Muscle of back (tissue), 13 donors: ENCODE measurements at places on chromosomes 5 and 9. TPM values are rescaled to one million over a fixed set of nuclear protein-coding genes. Genes with fewer than 3 reads are reported as not detected.

Gene FCN1
- 3.6 TPM for polyA plus RNA-seq

Gene WDR38
- polyA plus RNA-seq = not detected

Gene TMEFF1
- 0.92 TPM for polyA plus RNA-seq

Gene CKMT2
- 93.1 TPM for polyA plus RNA-seq

Gene ENC1
- 28.5 TPM for polyA plus RNA-seq

Gene CLTA
- polyA plus RNA-seq = 120 TPM

Gene PSD2
- 0.16 TPM for polyA plus RNA-seq

Gene CCDC152
- polyA plus RNA-seq = 4.6 TPM

Gene FIBCD1
- polyA plus RNA-seq = not detected

Gene CYSRT1
- 1.9 TPM for polyA plus RNA-seq

Gene DOCK8
- 5.7 TPM for polyA plus RNA-seq

Gene AK8
- polyA plus RNA-seq = 0.92 TPM

Gene RGS3
- polyA plus RNA-seq = 34.8 TPM

Gene C9orf72
- 15.2 TPM for polyA plus RNA-seq

Gene CTSV
- 0.70 TPM for polyA plus RNA-seq

Gene KCNN2
- polyA plus RNA-seq = 11.2 TPM

Gene AMBP
- polyA plus RNA-seq = not detected

Gene BTNL9
- polyA plus RNA-seq = 7.6 TPM

Gene GPR21
- not detected for polyA plus RNA-seq

Gene NOL8
- 26.6 TPM for polyA plus RNA-seq

Gene MCTP1
- polyA plus RNA-seq = 10.1 TPM

Gene SLC9A3
- 1.7 TPM for polyA plus RNA-seq

Gene MOB3B
- polyA plus RNA-seq = 3.8 TPM

Gene LHFPL2
- polyA plus RNA-seq = 61.8 TPM

Gene MARVELD2
- 0.39 TPM for polyA plus RNA-seq

Gene NEURL1B
- polyA plus RNA-seq = 35.3 TPM

Gene C8G
- polyA plus RNA-seq = 1.0 TPM

Gene PPP3R2
- polyA plus RNA-seq = not detected

Gene PCDHA3
- polyA plus RNA-seq = 0.23 TPM

Gene PTGER4
- polyA plus RNA-seq = 4.5 TPM

Gene VCP
- polyA plus RNA-seq = 179 TPM

Gene FBXL7
- 25.2 TPM for polyA plus RNA-seq

Gene SMIM33
- polyA plus RNA-seq = not detected

Gene POLR3G
- 1.6 TPM for polyA plus RNA-seq

Gene SPINK7
- not detected for polyA plus RNA-seq

Gene DMXL1
- polyA plus RNA-seq = 24.3 TPM

Gene CCDC112
- polyA plus RNA-seq = 8.8 TPM

Gene PIP5KL1
- polyA plus RNA-seq = 4.3 TPM

Gene CBY3
- 0.41 TPM for polyA plus RNA-seq

Gene TTC16
- 0.16 TPM for polyA plus RNA-seq

Gene MLANA
- polyA plus RNA-seq = 0.89 TPM

Gene QRFP
- 0.46 TPM for polyA plus RNA-seq

Gene ZBED3
- 10.4 TPM for polyA plus RNA-seq

Gene IL13
- polyA plus RNA-seq = 0.20 TPM

Gene BTNL3
- polyA plus RNA-seq = not detected

Gene EEIG1
- polyA plus RNA-seq = 15.7 TPM

Gene UQCRQ
- 171 TPM for polyA plus RNA-seq

Gene TBC1D9B
- 56.5 TPM for polyA plus RNA-seq

Gene MAMDC4
- 5.2 TPM for polyA plus RNA-seq

Gene TAL2
- polyA plus RNA-seq = 12.3 TPM

Gene ATG12
- 50.1 TPM for polyA plus RNA-seq

Gene PROP1
- polyA plus RNA-seq = not detected

Gene RANBP17
- 7.2 TPM for polyA plus RNA-seq

Gene ZNF366
- polyA plus RNA-seq = 2.3 TPM

Gene RGS7BP
- 5.2 TPM for polyA plus RNA-seq

Gene SPOCK1
- polyA plus RNA-seq = 19.9 TPM

Gene TXNDC8
- not detected for polyA plus RNA-seq

Gene SPATA31C1
- polyA plus RNA-seq = 0.36 TPM

Gene LCN1
- polyA plus RNA-seq = not detected

Gene TNFSF8
- polyA plus RNA-seq = 1.2 TPM
